ENCODE measurements at places on chromosomes 11 and 22.
A peak's percentile ranks its signal among the peaks of the same experiment; 100 is the strongest.

GRCh38 chr11:27153136-27153535 is 112.5 kb downstream of the BBOX1 start:
- no peak for DNase-seq

- DNase-seq = no peak
Observed at GRCh38 chr11:31606893-31607292, 97.3 kb downstream of the ELP4 start.

DNA sequence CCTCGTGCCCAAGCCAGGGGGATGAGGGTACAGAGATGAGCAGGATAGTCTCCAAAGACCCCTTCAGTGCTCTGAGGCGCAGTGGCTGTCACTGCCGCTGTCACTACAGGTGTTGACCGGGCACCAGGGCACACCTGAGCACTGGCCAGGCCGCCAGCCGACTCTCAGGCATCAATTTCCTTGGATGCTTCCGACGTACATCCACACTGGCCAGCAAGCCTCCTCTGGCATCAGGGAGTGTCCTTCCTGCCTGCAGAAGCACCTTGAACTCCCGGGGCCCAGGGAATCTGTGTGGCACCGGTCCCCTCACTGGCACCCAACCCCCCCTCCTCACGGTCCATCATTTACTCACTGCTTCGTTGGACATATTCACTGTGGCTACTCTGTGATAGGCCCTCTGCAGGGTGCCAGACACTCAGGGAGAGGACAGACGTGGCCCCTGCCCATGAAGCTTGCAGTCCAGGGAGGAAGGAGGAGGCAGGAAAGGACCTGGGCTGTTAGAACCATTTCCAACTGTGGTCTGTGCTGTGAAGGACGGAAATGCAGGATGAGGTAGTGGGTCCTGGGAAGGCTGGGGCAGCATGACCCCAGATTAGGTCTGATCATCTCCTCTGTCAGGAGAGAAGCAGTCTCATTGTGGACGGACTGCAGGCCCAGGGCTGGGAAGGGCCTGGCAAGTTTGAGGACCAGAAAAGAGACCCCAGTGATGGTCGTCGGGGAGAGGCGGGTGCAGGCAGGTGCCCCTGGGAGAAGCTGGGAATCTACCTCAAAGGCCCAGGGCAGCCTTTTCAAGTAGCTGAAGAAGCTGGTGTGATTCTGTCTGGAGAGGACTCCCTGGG is 46.3 kb upstream of the ANO1 start:
- DNase-seq = no peak

GRCh38 chr11:3836903-3837302 is 3.9 kb downstream of the RHOG start:
- peak; percentile 62 for DNase-seq

- no peak for DNase-seq
Observed at GRCh38 chr11:78131956-78132355, 7.5 kb downstream of the ALG8 start.
